Activated T-cell treated with anti-CD3 and anti-CD28 coated beads, Interleukin-2, amount 50 U/mL, for 72 hours (primary cell): ENCODE measurements at places on chromosomes 11 and 22. TPM values are rescaled to one million over a fixed set of nuclear protein-coding genes. Genes with fewer than 3 reads are reported as not detected.

DNA sequence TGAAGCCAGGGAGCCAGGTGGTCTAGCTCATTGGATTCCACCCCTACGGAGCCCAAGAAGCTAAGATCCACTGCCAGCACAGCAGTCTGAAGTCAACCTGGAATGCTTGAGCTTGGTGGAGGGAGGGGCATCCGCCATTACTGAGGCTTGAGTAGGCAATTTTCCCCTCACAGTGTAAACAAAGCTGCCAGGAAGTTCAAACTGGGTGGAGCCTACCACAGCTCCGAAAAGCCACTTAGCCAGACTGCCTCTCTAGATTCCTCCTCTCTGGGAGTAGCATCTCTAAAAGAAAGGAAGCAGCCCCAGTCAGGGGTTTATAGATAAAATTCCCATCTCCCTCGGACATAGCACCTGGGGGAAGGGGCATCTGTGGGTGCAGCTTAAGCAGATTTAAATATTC lies 620.3 kb downstream of the NELL1 start:
- H3K4me3 ChIP-seq, result no peak overlapping the region
- H3K27me3 ChIP-seq, result no peaks in the 10 kb centered on the region
- no peaks in the 10 kb centered on the region for H3K36me3 ChIP-seq
- H3K27ac ChIP-seq, result no peak overlapping the region
- no peak for DNase-seq

GRCh38 chr11:117023178-117023577 lies 75.0 kb downstream of the SIK3 start:
- H3K36me3 ChIP-seq, result no peaks in the 10 kb centered on the region
- DNase-seq, result no peak
- H3K4me1 ChIP-seq, result peaks cover 96% of the 10 kb centered on the region
- no peaks in the 10 kb centered on the region for H3K27me3 ChIP-seq

DNA sequence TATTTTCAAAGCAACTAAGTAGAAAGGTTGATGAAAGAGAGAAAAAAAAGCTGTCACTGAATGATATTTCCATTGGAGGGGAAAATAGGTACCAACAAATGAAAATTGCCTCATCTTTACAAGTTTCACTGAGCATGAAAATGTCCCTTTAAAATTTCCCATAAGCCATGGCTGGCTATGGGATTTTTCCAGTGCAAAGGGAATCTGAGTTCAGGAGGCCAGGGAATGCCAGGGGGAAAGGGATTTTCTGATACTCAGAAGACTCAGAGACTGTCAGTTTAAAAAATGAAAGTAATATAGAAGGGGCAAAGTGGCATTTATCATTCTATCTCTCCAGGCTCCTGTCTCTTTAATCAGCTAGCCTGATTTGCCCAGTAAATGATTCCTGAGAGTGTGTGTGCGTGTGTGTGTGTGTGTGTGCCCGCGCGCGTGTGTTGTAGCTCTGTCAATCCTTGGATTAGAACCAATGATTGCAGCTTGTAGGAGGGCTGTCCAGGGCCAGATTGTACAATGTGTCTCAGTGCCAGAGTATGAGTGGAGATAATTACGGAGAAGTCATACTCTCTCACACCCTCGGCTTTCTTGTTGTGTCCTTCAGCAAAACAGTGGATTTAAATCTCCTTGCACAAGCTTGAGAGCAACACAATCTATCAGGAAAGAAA lies at the start of gene NTM:
NTM (plus strand) TSS at position 526 of the 662 bp plus-strand sequence.
- peaks cover 9% of the 10 kb centered on the region for H3K27me3 ChIP-seq
- no peaks in the 10 kb centered on the region for H3K36me3 ChIP-seq
- H3K27ac ChIP-seq, result no peak within 1 kb of the TSS
- no peaks in the 10 kb centered on the region for H3K4me1 ChIP-seq
- no peak for DNase-seq

- DNase-seq, result no peak
- no peak overlapping the region for H3K4me3 ChIP-seq
- H3K27ac ChIP-seq, result no peak overlapping the region
- H3K4me1 ChIP-seq, result peaks cover 20% of the 10 kb centered on the region
These were observed 52.2 kb downstream of the SLC25A17 start for GRCh38 chr22:40766956-40767355.

DNA sequence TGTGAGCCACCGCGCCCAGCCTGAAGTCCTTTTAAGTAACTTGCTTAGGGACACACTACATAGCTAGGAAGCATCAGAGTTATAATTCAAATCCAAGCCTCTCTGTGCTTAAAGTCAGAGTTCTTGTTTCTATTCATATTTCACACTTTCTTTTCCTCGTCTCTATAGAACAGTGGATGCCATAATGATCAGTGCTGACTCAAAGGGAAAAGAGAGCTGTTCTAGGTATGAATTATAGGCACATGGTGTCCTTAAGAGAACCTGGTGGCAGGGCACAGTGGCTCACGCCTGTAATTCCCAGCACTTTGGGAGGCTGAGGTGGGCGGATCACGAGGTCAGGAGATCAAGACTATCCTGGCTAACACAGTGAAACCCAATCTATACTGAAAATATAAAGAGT lies 400.2 kb upstream of the DDI1 start:
- H3K27ac ChIP-seq, result no peak overlapping the region
- H3K27me3 ChIP-seq, result peaks cover 13% of the 10 kb centered on the region
- H3K4me1 ChIP-seq, result no peaks in the 10 kb centered on the region
- DNase-seq, result no peak

DNA sequence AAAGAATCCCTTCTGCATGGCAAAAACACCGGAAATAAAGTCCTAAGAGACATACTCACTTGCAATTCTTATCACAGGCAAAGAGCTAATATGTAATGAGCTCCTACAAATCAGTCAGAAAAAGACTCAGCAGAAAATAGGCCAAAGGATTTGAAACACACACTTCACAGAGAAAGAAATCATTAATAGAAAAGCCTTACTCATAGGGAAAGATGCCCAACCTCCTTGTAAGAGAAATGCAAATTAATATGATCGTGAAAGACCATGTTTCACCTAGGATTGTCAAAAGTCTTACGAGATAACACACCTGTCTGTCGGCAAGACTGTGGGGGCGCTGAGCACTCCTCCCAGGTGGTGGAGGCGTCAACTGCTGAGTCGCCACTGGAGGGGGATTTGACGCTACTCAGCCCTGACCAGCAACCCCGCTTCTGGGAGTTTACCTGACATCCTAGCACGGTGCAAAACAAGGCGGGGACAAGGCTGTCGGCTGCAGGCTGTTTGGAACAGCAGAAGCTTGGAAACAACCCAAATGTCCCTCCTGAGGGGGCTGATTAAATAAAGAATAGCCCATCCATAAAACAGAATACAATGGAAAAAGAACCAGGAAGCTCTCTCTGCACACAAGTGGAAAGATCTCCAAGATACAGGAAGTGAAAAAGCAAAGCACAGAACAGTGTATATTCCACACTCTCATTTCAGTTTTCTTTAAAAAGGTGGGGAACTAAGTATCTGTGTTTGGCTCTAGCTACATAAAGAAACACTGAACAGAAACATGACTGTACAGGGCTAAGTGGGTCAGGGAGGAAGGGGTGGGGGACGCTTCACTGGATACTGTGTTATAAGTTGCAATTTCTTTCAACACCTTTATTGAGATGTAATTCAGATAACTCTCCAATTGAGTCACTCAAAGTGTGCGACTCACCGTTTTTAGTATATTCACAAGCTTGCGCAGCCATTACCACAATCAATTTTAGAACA lies 11.5 kb downstream of the CSNK1E start:
- no peaks in the 10 kb centered on the region for H3K27me3 ChIP-seq
- no peaks in the 10 kb centered on the region for H3K36me3 ChIP-seq
- peak overlapping the region; percentile 58 for H3K4me3 ChIP-seq
- H3K4me1 ChIP-seq, result peaks cover 36% of the 10 kb centered on the region

GRCh38 chr11:125513705-125514265 lies 17.7 kb upstream of the FEZ1 start:
- no peaks in the 10 kb centered on the region for H3K36me3 ChIP-seq
- peaks cover 44% of the 10 kb centered on the region for H3K4me1 ChIP-seq
- no peak for DNase-seq
- H3K27ac ChIP-seq, result peak overlapping the region; percentile 45

GRCh38 chr11:11971906-11972547 lies 36.4 kb downstream of the DKK3 start:
- peaks cover 1% of the 10 kb centered on the region for H3K4me1 ChIP-seq
- DNase-seq, result no peak
- no peaks in the 10 kb centered on the region for H3K27me3 ChIP-seq

- H3K27me3 ChIP-seq, result no peaks in the 10 kb centered on the region
- no peak overlapping the region for H3K27ac ChIP-seq
- DNase-seq, result no peak
These were observed 57.4 kb upstream of the ARHGAP42 start for GRCh38 chr11:100629671-100630070.

DNA sequence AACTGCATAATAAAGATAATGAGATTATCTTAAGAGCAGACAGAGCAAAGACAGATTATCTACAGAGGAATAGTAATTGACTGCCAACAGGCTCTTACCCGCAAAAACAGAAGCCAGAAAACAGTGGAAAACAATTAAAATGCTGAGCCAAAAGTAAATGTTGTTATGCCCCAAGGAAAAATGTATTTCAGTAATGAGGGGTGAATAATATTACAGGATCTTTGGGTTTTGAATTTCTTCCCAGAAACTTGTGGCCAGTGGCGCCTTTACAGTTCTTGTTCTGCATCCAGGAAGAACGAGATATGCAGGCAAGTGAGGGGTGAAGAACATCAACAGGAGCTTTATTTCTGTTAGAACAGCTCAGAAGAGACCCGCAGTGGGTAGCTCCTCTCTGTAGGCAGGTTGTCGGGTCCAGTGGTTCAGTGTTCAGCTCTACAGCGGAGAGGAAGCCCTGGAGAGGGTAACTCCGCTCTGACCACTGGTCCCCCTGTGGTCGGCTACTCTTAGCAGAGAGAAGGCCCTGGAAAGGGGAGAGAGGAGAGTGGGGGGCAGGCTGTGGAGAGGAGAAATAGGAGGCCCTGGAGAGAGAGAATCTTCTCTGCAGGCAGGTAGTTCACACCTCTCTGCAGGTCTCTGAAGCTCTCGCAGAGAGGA lies 51.8 kb upstream of the SC5D start:
- H3K36me3 ChIP-seq, result no peaks in the 10 kb centered on the region
- H3K27ac ChIP-seq, result no peak overlapping the region
- H3K4me1 ChIP-seq, result peaks cover 22% of the 10 kb centered on the region
- H3K27me3 ChIP-seq, result peaks cover 11% of the 10 kb centered on the region
- DNase-seq, result no peak
- no peak overlapping the region for H3K4me3 ChIP-seq

DNA sequence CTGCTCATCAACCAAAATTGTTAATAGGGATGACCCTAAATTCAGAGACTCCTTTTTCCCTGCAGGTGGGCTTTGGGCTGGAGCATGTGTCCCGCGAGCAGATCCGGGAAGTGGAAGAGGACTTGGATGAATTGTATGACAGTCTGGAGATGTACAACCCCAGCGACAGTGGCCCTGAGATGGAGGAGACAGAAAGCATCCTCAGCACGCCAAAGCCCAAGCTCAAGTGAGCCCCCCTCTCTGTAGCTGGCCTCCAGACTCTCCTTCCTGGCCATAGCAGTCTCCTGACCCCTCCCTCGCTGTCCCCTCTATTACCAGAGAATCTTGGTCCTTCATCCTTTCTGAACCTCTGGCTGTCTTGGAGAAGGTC lies 47.9 kb upstream of the RAB1B start:
- H3K4me3 ChIP-seq, result no peak overlapping the region
- H3K27me3 ChIP-seq, result no peaks in the 10 kb centered on the region
- peaks cover 19% of the 10 kb centered on the region for H3K4me1 ChIP-seq
- no peak for DNase-seq
- peak overlapping the region; percentile 30 for H3K27ac ChIP-seq
- H3K36me3 ChIP-seq, result peaks cover 14% of the 10 kb centered on the region

GRCh38 chr11:86969258-86969657 lies 14.1 kb upstream of the FZD4 start:
- no peak overlapping the region for H3K4me3 ChIP-seq
- DNase-seq, result no peak
- no peak overlapping the region for H3K27ac ChIP-seq
- H3K36me3 ChIP-seq, result peaks cover 10% of the 10 kb centered on the region
- H3K4me1 ChIP-seq, result no peaks in the 10 kb centered on the region
- peaks cover 15% of the 10 kb centered on the region for H3K27me3 ChIP-seq

DNA sequence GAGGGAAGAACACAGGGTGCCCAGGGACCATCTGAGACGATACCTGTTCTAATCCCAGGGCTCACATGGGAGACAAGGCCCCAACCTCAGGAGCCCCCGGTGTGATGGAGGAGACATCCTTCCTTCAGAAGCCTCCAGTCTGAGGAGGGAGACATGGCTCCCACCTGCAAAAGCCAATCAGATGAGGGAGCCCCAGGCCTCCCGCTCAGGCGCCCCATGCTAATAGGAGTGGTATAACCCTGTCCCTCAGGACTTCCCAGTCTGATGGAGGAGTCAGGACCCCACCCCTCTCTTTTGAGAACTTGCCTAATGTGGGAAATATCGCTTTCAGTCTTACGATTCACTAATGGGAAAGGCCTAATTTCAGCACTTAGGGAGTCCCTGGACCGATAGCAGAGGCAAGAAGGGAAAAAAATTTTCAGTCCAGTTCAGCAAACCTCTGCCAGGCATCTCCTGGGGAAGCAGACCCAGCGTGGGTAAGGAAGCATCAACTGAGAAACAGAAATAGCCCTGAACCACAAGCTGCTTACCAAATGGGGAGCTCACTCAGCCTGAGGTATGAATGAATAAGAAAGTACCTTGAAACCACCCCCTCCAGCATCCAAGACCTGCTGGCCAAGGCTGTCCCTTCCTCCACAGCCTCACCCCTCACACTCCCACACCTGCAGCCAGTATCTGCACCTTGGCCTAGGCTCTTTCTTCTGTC lies 5.9 kb downstream of the ARRB1 start:
- no peak overlapping the region for H3K4me3 ChIP-seq
- peaks cover 75% of the 10 kb centered on the region for H3K4me1 ChIP-seq
- H3K36me3 ChIP-seq, result no peaks in the 10 kb centered on the region
- peak overlapping the region; percentile 30 for H3K27ac ChIP-seq

DNA sequence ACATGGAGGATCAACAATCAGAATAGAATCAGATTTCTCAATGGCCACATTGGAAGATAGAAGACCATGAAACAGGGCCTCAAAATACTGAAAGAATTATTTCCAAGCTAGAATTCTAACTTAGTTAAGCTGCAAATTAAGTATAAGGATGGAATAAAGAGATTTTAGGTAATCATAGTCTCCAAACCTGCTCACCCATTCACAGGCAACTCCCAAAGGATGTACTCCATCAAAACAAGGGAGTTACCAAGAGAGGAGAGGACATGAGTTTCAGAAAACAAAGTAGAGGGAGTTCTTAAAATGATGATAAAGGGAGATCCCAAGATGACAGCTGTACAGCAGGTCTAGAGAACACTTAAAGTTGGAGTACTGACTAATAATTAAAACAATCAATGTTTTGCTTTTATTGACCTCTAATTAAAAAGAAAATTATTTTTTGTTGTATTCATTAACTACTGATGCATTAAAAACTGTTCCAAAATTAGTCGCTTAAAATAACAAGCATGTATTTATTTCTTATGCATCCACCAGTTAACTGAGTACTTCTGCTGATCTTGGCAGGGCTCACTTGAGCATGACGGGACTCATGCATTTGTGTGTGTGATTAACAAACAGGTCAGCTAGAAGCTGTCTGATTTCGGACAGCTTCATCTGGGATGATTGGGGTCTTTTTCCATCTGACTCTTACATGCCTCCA lies 95.6 kb downstream of the CD44 start:
- peaks cover 71% of the 10 kb centered on the region for H3K4me1 ChIP-seq
- peak overlapping the region; percentile 35 for H3K4me3 ChIP-seq
- DNase-seq, result no peak
- H3K36me3 ChIP-seq, result peaks cover 33% of the 10 kb centered on the region

BRMS1 gene
- total RNA-seq, result 41.4 TPM

SBF2 gene
- total RNA-seq, result 13.4 TPM

HBD gene
- total RNA-seq, result not detected

LRRC4C gene
- not detected for total RNA-seq

LRRC55 gene
- not detected for total RNA-seq

GRAMD1B gene
- total RNA-seq, result 107 TPM

DEAF1 gene
- 66.1 TPM for total RNA-seq

MFRP gene
- not detected for total RNA-seq

CELF1 gene
- 128 TPM for total RNA-seq
